Hepatocyte (in vitro differentiated cells): ENCODE measurements at places on chromosomes 7 and 10. TPM values are rescaled to one million over a fixed set of nuclear protein-coding genes. Genes with fewer than 3 reads are reported as not detected.

DNA sequence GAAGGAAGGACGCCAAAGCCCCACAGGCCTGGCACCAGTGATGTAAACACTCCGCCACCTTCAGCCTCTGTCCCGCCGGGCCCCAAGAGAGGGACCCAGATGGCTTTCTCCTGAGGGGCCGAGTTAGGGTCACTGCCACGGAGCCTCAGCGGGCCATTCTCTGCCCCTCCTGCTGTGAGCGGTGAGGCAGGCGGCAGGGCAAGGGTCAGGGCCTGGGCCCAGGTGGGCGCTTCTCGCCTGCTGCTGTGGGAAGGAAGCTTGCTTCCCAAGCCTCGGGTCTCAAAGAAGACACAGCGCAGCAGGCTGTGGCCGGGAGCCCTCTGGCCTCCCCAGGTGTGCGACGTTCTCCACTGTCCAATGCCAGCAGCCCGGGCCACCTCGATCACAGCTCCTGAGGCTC, 84.8 kb downstream of the PROSER2 start:
- H3K27ac ChIP-seq: no peak overlapping the region
- no peaks in the 10 kb centered on the region for H3K27me3 ChIP-seq
- H3K4me1 ChIP-seq: no peaks in the 10 kb centered on the region

- no peak overlapping the region for H3K27ac ChIP-seq
- no peaks in the 10 kb centered on the region for H3K36me3 ChIP-seq
- DNase-seq: no peak
- H3K4me1 ChIP-seq: no peaks in the 10 kb centered on the region
Observed at GRCh38 chr10:65470986-65471385, 1454.8 kb upstream of the LRRTM3 start.

DNA sequence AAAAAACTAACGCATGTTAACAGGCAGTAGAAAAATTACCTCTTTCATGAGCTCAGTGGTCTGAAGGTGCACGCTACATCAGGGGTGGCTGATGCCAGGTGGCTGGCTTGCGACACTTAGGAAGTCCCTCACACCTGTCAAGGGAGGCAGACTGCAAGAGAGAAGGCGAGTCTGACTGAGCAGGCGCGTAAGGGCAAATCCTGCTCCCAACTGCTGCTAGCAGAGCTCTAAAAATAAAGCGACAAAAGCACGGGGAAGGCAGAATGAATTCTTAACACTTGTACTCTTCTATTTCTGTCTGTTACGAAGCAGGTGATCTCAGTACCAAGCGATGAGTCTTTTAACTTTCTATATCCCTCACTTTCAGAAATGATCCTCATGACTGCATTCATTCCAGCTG, 33.1 kb downstream of the CACNA2D1 start:
- no peak overlapping the region for H3K4me3 ChIP-seq
- no peak for DNase-seq
- H3K4me1 ChIP-seq: no peaks in the 10 kb centered on the region
- no peaks in the 10 kb centered on the region for H3K36me3 ChIP-seq
- H3K27ac ChIP-seq: no peak overlapping the region

GRCh38 chr7:47271749-47272148, 310.2 kb downstream of the TNS3 start:
- no peaks in the 10 kb centered on the region for H3K36me3 ChIP-seq
- H3K27ac ChIP-seq: no peak overlapping the region
- no peak for DNase-seq
- no peak overlapping the region for H3K4me3 ChIP-seq
- no peaks in the 10 kb centered on the region for H3K27me3 ChIP-seq

DNA sequence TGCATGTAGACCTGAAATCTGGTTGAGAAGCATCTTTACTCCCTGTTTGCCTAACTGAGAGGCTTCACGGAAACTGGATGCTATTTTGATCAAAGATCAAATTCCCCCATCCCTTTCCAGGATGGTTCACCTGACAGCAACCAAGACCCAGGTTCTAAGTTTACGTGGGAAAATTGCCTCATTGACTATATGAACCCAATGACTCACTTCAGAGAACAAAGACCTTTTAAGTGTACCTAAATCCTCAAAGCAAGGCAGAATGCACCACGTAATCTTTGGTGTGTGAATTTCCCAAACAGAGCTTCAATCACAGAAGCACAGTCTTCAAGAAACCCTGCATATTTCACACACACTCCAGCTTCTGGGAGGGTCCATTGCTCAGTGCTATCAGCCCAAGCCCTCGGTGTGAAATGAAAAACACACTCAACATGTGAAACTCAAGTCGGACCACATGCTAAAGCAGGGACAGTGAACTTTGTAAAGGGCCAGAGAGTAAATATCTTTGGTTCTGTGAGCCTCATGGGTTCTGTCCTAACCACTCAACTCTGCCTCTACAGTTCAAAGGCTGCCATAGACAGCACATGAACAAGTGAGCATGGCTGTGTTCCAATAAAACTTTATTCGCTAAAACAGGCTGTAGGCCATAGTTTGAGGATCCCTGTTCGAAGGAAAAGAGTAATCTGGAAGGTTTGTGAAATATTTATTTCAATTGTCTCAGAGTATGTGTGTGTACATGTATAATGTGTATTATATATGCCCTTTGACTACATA, 275.6 kb upstream of the FOXK1 start:
- no peak for DNase-seq
- no peak overlapping the region for H3K4me3 ChIP-seq
- no peaks in the 10 kb centered on the region for H3K36me3 ChIP-seq
- no peak overlapping the region for H3K27ac ChIP-seq
- no peaks in the 10 kb centered on the region for H3K4me1 ChIP-seq
- H3K27me3 ChIP-seq: no peaks in the 10 kb centered on the region

DNA sequence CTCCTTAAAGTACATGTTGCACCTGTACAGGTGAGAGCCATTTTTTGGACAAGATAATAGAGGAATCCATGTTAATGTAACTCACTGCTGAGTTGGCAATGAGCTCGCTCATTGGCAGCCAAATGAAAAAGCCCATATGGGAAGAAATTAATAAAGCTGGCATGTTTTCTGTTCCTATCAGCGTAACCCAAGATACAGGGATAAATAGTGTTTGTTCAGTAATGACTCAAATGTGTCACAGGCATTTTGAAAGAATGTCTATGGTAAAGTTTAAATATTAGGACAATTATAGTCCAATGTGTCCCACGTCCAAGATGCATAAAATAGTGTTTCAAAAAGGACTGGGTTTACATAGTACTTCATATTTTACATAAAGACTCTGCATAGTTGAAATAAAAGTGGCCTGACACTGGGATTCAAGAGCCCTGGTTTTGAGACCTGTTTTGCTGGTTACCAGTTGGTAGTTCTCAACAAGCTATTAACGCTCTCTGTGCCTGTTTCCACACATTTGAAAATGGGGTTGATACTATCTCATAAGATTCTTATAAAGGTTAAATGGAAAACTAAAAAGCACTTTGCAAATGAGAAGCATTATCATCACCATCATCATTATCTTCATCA, 49.1 kb downstream of the MTURN start:
- H3K36me3 ChIP-seq: no peaks in the 10 kb centered on the region
- no peak for DNase-seq
- H3K27ac ChIP-seq: no peak overlapping the region
- no peak overlapping the region for H3K4me3 ChIP-seq

GRCh38 chr10:123522702-123523312, 143.3 kb upstream of the GPR26 start:
- no peak overlapping the region for H3K4me3 ChIP-seq
- no peaks in the 10 kb centered on the region for H3K4me1 ChIP-seq
- no peaks in the 10 kb centered on the region for H3K36me3 ChIP-seq
- no peak overlapping the region for H3K27ac ChIP-seq
- H3K27me3 ChIP-seq: no peaks in the 10 kb centered on the region
- no peak for DNase-seq

DNA sequence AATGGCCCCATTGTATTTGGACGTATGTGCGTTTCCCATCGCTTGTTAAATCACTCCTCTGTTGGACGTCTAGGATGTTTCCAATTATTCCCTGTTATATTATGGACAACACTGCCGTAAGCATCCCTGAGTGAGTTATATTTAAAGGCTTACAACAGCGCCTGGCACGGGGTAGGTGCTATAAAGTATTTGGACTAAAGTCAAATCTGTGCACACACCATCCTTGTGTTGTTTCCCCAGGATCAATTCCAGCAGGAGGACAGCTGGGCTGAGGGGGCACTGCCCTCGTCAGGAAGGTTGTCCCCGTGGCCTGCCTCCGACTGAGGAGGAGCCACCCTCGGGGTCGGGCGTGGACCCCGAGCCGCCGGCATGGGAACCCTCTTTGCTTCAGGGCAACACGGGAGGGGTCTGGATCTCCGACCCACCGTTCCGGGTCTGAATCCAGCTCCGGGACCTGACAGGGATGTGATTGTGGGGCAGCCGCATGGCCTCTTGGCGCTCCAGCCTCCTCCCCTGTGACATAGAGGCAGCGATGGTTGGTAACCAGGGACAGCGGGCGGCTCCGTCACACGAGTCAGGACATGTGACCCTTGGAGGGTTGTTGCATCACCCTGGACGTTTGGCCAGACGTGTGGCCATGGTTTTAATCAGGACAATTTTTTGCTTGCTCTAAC, 1.5 kb upstream of the JAKMIP3 start:
- H3K4me3 ChIP-seq: no peak overlapping the region
- H3K4me1 ChIP-seq: peaks cover 8% of the 10 kb centered on the region
- H3K27me3 ChIP-seq: no peaks in the 10 kb centered on the region
- DNase-seq: no peak
- H3K36me3 ChIP-seq: no peaks in the 10 kb centered on the region

- no peaks in the 10 kb centered on the region for H3K4me1 ChIP-seq
- no peaks in the 10 kb centered on the region for H3K27me3 ChIP-seq
- no peak overlapping the region for H3K4me3 ChIP-seq
- no peaks in the 10 kb centered on the region for H3K36me3 ChIP-seq
- H3K27ac ChIP-seq: no peak overlapping the region
Observed at GRCh38 chr7:25272265-25272664, 44.0 kb upstream of the NPVF start.

DNA sequence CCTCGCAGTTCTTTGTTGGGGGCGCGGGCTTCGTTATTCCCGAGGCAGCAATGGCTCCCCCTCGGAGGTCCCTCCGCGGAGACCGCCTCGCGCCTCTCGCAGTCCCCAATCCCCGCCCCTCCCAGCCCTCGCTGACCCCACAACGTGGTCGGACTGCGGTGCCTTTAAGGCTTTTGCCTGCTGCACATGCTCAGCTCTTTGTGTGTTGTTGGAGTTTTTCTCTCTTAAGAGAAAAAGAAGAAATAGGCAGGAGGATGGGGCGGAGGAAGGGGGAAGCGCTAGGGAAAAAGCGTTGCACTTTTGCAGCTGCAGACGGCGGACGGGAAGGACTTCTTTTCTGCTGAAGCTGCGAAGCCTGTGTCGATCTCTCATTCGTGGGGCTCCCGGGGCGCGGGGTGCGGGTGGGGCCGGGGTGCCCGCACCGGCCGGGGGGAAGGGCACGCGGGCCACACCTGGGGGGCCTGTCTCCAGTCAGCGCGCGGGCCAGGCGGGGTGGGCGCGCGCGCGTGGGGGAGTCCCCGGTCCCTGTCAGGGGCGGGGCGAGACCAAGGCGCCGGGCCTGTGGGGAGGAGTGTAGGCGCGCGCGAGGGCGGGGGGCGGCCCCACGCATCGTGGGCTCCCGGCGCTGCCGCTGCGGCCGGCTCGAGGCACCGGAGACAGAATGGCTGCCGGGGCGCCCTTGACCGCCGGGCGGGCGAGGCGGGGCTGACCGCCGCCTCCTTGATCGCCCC, 445 bp upstream of the ATRNL1 start:
- peak overlapping the region; percentile 88 for H3K4me3 ChIP-seq
- H3K27me3 ChIP-seq: peaks cover 51% of the 10 kb centered on the region
- peak overlapping the region; percentile 93 for H3K27ac ChIP-seq
- no peaks in the 10 kb centered on the region for H3K36me3 ChIP-seq
- DNase-seq: peak; percentile 68

DNA sequence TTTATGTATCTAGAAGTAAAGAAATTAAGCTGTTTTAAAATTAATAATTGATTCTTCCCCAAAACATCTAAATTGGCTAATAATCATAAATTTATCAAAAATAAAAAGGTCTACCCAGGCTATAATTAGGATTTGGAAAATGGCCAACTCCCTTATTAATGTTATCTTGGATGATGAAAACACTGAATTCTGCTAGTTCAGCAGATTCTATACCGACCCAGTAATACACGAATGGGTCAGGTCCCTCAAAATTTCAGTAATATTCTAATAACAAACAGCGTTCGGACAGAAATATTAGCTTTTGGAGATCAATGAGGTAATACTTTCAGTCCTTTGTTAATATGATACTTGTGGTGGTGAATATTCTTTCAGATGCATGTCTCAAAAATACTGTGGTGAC, 360.7 kb upstream of the MGMT start:
- no peaks in the 10 kb centered on the region for H3K4me1 ChIP-seq
- no peak for DNase-seq
- H3K4me3 ChIP-seq: no peak overlapping the region

DNA sequence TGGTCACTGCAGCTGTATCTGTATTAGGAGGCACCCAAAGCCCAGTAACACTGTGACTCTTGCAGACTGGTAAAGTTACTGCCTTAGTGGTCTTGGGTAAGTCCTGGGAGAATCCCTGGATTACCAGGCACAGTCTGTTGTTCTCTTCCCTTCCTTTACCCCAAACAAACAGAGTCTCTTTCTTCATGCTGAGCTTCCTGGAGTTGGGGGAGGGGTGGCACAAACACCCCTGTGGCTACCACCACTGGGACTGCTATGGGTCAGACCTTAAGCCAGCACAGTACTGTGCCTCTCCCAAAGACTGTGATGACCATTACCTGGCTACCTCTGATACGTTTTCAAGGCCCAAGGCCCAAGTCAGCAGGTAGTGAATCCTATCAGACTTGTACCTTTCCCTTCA, 59.9 kb upstream of the FAM3C start:
- no peaks in the 10 kb centered on the region for H3K27me3 ChIP-seq
- no peak for DNase-seq
- H3K27ac ChIP-seq: no peak overlapping the region
- no peaks in the 10 kb centered on the region for H3K4me1 ChIP-seq
- no peak overlapping the region for H3K4me3 ChIP-seq

DNA sequence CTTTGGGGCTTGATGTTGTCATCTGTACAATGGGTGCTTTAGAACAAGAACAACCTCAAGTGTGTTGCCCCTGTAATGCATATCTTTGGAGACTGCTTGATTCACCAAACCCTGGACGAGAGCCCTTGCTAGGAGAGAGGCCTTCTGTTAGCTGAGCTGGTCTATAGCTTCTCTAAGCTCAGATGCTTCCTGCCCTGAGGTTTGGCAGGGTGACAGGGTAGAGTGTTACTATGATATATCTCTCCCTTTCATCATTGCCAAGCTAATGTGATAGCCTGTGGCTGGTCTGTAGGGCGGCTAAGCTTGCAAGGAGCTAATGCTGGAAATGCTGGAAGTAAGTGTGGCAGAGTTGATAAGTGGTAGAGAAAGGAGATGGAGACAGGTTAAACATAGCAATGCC, 364.1 kb downstream of the RPS24 start:
- no peaks in the 10 kb centered on the region for H3K36me3 ChIP-seq
- no peak overlapping the region for H3K27ac ChIP-seq
- no peaks in the 10 kb centered on the region for H3K27me3 ChIP-seq
- H3K4me3 ChIP-seq: no peak overlapping the region
- H3K4me1 ChIP-seq: peaks cover 9% of the 10 kb centered on the region

OR6V1 gene
- total RNA-seq: not detected in 2 replicates

CALY gene
- 2.3 TPM in 1 of 2 replicates, not detected in the other for total RNA-seq

MBLAC1 gene
- total RNA-seq: 2.7 and 3.2 TPM in 2 replicates

PTPN12 gene
- 50.5 and 55.1 TPM in 2 replicates for total RNA-seq

CALCR gene
- 0.07 and 0.12 TPM in 2 replicates for total RNA-seq
